ENCODE measurements at places on chromosomes 4 and X.

DNA sequence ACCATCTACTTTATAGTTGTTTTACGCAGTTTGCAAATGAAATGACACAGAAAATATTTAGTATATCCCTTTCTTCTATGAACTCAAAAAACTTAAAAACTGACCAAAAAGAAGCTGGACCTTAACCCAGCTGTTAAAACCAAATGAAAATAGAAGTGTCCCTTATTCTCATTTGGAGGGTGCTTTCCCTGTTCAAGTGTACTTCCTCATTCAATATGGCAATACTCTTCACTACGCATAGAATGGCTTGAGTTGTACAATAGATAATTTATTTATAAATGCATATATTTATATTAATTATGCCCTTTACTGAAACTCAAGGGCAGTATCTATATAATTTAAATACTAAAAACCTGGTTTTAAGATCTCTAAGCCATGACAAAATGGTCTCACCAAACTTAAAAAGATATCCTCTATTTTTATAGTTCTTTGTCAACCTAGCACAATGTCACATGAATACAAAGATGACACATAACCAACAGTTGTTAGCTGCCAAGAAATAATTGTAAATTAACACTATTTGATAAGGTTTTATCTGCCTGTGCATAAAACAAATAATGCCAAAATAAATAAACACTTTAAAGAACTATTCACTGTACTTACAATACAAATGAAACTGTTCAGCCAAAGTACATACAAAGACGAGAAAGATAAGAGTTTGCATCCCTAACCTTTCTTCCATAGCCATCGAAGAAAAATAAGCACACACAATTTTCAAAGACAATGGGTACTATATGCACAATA lies 25.2 kb downstream of the YTHDC1 start:
- no peak for DNase-seq

- no peak for DNase-seq
Observed at GRCh38 chr4:154739111-154739510, 4.7 kb upstream of the LRAT start.

DNA sequence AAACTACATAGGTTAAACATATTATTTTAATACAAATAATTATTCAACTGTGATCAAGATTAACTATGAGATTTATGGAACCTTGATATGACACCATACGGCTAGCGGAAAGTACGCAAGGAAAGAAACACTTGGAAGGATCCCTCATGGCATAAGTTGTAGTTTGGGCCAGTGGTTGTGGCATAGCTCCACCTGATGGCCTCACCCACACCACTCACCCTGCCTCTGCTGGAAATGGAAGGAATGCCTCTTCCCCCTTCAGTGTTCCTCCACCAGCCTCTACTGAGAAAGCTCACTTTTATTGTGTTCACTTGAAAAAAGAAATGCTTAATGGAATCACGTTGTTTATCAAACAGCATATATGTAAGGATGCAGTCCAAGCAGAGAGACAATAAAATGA lies 86.4 kb downstream of the BMP15 start:
- no peak for DNase-seq

DNA sequence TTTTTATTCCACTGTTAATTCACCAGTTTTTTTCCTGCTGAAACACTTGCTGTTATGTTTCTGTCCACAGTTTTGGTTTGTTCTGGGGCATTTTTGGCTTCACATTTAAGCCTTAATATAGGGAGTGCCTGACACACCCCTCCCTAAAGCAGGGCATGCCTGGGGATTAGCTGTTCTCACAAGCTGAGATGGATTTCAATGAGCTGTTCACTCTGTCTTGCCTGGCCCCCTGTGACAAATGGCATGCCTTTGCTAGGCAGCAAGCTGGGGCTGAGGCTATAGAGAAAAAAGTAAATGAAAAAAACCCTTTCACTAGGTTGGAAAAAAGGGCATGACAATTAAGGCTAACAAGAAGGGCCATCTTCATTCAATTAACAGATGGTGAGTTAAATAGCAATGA lies 22.4 kb downstream of the LPAR4 start:
- no peak for DNase-seq

- no peak for DNase-seq
Observed at GRCh38 chr4:22596409-22596808, 80.5 kb upstream of the ADGRA3 start.

- no peak for DNase-seq
Observed at GRCh38 chr4:181672751-181673150, 570.5 kb upstream of the TENM3 start.

DNA sequence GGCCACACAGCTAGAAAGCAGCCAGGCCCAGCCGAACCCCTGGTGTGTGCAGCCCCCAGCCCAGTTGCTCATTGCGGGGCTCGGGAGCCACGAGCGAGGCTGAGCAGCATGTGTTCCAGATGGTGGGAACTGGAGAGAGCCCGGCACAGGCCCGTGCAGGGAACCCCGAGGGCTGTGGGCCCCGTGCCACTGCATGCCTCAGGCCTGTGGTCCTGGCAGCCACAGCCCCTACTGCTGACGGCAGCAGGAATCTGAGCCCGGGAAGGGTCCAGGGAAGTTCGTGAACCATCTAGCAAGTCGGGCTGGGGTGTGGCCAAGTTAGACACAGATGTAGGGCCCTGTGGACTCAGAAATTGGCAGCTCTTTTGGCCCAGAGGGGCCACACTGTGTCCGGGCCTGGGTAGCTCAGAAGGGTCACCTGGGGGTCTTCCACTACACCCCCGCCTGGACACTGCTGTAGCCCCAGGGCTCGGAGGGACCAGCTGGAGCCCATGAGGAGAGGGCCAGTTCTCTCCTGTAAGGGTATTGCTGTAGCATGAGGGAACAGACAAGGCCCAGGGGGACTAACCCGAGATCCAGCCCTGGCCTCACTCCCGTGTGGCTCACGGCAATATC lies 12.1 kb downstream of the HTRA3 start:
- DNase-seq, result no peak

- DNase-seq, result no peak
Observed at GRCh38 chrX:100964362-100964761, 5.1 kb upstream of the ARL13A start.

- peak; percentile 79 for DNase-seq
Observed at GRCh38 chr4:56979421-56980072, 851 bp downstream of the POLR2B start.

GRCh38 chrX:44899946-44900345 lies 27.0 kb downstream of the KDM6A start:
- no peak for DNase-seq

DNA sequence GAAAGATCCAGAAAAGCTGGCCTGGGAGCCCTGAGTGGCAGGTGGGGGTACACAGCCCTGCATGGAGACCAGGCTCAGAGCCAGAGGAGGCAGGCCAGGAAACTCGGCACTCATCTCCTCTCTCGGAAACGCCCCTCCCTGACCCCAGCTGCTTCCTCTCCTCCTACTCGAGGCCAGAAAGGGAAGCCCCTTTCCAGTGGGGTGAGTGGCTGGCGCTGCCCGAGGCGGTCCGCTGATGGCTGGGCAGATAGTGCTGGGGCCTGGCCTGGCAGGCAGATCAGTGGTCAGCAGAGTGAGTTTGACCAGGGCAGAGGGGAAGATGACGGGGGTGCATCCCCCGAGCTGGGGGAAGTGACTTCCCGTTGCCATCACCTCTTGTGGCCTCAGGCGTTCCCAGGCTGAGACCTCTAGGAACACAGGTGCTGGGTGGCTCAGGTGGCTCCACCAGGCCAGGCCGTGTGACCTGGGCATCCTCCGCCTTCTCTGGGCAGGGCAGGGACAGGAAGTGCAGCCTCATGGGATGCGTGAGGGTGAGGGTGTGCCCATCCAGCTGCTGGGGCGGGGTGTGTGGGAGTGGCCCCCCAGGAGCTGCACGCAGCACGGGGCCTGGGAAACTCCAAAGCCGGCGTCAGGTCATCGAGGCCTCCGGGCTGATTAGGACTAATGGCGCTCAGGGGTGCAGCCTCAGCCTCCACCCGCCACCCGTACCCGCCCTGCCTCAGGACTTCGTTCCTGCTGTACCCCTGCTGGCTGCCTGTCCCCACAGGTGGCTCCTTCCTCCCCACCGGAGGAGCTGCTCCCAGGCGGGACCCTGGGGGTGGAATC lies 5.7 kb downstream of the SH3BP2 start:
- peak; percentile 78 for DNase-seq

GRCh38 chrX:21989384-21989783 lies 42.7 kb upstream of the PHEX start:
- DNase-seq, result peak; percentile 51

DNA sequence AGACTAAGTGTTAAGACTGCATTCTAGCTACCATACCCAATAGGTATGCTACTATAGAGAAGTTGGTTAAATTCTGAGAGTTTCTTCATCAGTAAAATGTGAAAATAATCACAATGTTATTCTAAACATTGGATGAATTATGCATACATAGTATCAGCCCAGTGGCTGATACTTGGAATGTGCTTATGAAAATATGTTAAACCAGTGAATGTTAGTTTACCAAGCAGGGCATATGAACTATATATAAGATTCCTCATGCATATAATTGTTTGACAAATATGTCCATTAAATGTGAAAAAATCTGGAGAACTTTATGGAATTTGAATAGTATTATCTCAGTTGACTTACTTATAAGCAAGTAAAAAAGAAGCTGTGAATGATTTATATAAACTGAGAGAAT lies 296.1 kb downstream of the IL15 start:
- no peak for DNase-seq

Measured in activated CD4-positive, alpha-beta T cell treated with anti-CD3 and anti-CD28 coated beads for 36 hours (primary cell).